Left lung (tissue), 14 donors: ENCODE measurements at places on chromosomes 1 and 21.

GRCh38 chr1:62608905-62609304 is 11.6 kb downstream of the ANGPTL3 start:
- no peak for DNase-seq

GRCh38 chr21:40902993-40903392 is 56.0 kb upstream of the DSCAM start:
- DNase-seq, result no peak

DNA sequence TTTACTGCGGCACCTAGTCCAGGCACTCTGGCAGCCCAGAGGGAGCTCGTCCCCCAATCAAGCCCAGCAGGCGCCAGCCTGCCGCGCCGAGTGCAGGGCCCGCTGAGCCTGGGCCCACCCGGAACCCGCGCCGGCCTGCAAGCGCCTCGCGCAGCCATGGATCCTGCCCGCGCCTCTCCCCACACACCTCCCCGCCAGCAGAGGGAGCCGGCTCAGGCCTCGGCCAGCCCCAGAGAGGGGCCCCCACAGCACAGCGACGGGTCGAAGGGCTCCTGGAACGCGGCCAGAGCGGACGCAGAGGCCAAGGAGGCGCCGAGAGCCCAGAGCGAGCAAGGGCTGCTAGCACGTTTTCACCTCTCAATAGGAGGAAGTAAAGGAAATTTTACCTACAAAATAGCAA is 767.0 kb downstream of the MRPL39 start:
- peak; percentile 70 for DNase-seq

GRCh38 chr1:171515299-171515698 is 30.0 kb downstream of the PRRC2C start:
- DNase-seq, result no peak

DNA sequence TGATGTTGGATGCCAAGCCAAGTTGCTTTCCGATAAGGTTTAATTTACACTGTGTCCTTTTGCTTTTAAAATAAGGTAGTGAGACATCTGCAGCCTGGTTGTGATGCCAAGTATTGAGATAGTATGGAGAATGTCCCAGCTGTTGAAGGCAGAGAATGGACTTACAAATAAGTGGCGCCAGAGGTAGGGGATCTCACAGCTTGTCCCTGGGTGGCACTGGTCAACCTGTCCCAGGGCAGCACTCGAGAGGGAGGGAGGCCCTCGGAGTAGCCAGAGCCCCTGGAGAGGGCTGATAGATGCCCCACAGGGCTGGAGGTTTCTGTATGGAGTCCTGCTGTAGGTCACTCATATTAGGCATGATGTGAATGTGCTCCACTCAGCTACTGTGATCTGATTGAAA is 98.5 kb downstream of the GALNT2 start:
- no peak for DNase-seq

DNA sequence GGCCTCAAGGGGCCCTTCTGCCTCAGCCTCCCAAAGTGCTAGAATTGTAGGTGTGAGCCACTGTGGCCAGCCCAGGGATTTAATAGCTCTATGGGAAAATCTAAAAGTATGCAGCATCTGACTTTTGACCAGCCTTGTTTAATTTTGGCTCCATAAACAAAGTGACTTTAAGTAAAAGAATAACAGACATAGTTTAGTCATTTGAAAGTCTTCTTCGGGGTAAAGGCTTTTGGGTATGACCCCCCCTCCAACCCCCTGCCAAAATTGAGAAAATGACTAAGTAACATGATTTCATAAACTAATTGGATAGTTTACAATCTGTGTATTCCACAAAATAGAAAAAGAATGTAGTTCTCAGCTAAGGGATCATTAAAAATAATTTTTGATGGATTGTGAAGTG is 17.0 kb downstream of the GPBP1L1 start:
- DNase-seq, result no peak

DNA sequence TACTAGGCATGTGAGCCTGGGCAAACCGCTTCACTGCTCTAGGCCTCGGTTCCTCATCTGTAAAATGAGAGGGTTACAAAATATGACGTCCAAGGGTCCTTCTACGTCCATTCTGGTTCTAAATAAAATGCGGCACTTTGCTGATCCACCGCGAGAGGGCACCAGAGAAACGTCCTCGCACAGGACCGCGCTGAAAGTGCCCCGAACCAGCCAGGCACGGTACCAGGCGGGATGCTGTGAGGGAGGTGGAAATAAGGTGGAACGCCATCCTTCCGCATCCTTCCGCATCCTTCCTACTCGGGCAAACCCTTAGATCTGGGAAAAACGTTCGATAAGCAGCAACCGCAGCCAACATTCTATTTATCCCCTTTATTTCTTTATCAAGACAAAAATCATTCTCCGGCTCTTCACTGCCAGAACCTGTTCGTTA is 60.3 kb upstream of the KRTAP19-8 start:
- DNase-seq, result peak; percentile 71

- DNase-seq, result no peak
Observed at GRCh38 chr1:115337633-115338456, at the start of gene NGF. Gene NGF, minus strand, starts transcription at chr1:115338249. Its CDS starts 51,454 bp downstream, at chr1:115286795.

GRCh38 chr1:53061859-53062707 is at the start of gene PODN:
Gene PODN, plus strand, starts transcription at chr1:53062213. Its CDS starts 7,643 bp downstream, at chr1:53069856.
- DNase-seq, result peak; percentile 80

DNA sequence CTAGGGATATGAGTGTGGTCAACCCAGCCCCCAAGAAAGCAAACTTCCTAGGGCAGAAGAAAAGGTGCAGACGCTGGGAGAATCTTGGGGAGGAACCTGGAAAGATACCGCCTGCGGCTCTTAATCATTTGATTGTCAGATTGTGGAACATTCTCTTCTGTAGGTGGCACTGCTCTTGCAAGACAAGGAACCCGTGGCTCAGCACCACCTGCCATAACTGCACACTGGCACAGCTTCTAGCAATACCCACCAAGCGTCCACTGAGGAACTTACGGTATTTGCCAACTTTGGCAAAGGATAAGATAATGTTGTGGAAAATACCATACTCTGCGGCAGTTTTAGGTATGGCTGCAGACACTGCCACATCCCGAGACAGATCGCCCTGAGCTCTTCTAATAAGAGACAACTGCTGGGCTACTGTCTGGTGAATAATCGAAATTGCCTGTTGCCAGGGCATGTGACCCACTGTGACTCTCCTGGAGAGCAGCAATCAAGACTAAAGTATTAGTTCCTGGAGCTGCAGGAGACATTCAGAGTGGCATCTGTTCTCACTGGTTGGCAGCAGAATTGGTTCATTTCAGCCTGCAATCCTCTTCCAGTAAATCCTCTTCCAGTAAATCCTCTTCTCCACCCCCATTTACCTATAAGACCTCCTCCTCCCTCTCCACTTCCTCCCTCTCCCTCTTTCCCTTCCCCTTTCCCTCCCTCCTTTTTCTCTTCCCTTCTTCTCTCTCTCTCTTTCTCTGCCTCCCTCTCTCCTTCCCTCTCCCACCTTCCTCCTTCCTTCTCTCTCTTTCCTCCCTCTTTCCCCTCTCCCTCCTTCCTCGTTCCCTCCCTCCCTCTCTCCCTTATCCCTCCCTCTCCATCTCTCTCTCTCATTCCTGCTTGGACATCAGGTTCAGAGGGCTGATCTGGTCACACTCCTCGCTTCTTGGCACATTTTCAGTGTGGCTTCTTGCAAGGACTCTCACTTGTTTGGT is 49.7 kb upstream of the B3GALT5 start:
- no peak for DNase-seq

- DNase-seq, result no peak
Observed at GRCh38 chr1:46643368-46643775, 24.8 kb downstream of the ATPAF1 start.

DNA sequence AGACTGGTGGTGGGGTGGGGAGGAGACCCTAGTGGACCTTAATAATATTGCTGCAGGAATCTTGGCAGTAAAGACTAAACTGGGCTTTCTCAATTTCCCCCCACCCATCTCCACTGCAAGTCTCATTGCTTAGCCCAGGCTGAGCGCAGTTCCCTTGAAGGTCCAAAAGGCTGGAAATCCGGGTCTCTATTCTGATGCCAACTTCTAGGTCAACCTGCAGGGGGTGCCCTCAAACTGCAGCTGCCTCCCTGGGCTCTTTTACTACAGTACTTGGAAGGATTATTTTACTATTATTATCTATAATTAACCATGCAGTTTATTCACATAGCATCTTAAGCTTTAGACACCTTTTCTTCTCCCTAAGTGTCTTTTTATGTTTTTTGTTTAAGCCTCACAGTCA is 85.4 kb upstream of the WARS2 start:
- DNase-seq, result no peak
